ENCODE measurements at places on chromosomes 2 and 18.

GRCh38 chr2:66021296-66021695 lies 413.6 kb upstream of the MEIS1 start:
- DNase-seq = no peak

GRCh38 chr18:58309610-58310239 lies 265.7 kb downstream of the NEDD4L start:
- DNase-seq = no peak

- DNase-seq = peak; percentile 20
Observed at GRCh38 chr18:12656938-12657683, 796 bp downstream of the SPIRE1 start.

GRCh38 chr18:52391810-52392559 lies 52.0 kb downstream of the DCC start:
- DNase-seq = no peak

GRCh38 chr2:167924556-167924955 lies 322.8 kb downstream of the STK39 start:
- no peak for DNase-seq

- DNase-seq = no peak
Observed at GRCh38 chr2:189024901-189025618, 50.9 kb downstream of the COL3A1 start.

DNA sequence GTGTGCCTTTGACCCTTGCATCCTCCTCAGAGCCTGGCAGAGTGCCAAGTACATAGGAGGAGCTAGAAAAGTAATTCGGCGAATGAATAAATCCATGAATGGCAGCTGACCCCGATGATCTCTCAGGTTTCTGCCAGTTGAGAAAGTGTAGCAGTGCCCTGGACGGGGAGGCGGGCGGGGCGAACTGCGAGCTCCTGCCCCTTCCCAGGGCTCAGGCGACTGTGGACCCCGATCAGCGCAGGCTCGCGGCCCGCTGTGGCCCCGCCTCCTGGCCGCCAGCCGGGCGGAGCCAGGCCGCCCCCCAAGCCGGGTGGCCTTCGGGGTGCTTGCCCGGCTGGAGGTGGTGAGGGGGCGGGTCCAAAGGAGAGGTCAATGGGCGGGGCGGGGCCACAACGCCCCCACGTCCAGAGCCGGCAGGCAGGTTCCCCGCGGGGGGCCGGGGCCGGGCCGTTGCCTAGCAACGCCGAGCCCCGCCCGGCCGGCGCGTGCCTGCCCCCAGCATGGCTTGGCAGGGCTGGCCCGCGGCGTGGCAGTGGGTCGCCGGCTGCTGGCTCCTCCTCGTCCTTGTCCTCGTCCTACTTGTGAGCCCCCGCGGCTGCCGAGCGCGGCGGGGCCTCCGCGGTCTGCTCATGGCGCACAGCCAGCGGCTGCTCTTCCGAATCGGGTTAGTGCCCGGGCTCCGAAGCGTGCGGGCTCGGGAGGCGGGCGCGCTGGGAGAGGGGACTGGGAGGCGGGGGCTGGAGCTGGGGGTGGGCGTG lies 30.6 kb upstream of the TMBIM1 start:
- peak; percentile 61 for DNase-seq

DNA sequence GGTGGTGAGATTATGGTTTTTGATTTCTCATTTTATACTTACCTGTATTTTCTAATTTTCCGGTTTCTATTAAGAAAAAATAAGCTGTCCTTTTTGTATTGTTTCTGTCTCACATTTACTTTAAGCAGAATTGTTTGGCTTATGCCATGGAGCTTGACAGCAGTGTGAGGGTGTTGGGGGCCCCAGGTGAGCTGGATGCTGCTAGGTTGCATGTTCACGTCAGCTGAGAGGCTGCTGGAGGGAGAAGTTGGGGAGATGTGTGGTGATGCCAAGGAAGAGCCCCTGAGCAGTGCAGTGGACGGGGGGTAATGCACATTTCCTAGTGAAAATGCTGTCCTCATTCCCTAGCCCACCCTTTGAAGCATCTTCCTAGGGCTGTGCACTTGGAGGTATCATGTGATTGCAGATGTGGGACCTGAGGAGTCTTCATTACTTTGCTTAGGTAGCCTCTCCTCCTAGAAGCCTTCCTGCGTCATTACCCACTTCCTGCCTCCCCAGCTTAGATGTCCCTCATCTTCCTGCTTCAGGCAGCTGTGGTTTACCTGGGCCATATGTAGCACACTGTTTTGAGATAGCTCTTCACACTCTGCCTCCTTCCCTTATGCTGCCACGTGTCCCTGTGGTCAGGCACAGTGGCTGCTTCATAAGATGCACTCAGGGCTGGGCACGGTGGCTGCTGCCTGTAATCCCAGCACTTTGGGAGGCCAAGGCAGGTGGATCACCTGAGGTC lies 16.2 kb downstream of the ATG16L1 start:
- DNase-seq = peak; percentile 90

GRCh38 chr2:238568455-238569440 lies 142.0 kb downstream of the ASB1 start:
- no peak for DNase-seq

GRCh38 chr2:66228128-66228547 lies 206.8 kb upstream of the MEIS1 start:
- DNase-seq = no peak

DNA sequence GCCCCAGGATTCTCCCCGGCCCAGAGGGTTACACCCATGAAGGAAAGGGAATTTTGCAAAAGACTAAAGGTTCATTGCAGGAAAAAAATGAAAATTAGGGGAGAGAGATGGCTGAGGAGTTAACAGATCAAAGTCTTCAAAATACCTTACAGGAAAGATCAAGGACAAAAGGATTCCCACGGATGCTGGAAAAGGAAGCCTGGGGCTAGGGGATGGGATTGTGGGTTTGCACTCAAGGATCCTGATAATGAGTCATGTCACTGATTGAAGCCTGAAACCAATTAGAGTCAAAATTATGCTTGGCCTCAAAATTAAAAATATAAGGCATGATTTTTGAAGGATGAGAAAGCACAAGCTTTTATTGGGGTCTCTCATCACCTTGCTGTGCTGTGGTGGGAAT lies 32.6 kb upstream of the COPS8 start:
- no peak for DNase-seq

GRCh38 chr18:45284174-45284573 lies 331.1 kb upstream of the SLC14A2 start:
- no peak for DNase-seq
